ENCODE measurements at places on chromosomes 5 and 9. TPM values are rescaled to one million over a fixed set of nuclear protein-coding genes. Genes with fewer than 3 reads are reported as not detected.

The IPO11 gene
- total RNA-seq, result 50.5 TPM

DNA sequence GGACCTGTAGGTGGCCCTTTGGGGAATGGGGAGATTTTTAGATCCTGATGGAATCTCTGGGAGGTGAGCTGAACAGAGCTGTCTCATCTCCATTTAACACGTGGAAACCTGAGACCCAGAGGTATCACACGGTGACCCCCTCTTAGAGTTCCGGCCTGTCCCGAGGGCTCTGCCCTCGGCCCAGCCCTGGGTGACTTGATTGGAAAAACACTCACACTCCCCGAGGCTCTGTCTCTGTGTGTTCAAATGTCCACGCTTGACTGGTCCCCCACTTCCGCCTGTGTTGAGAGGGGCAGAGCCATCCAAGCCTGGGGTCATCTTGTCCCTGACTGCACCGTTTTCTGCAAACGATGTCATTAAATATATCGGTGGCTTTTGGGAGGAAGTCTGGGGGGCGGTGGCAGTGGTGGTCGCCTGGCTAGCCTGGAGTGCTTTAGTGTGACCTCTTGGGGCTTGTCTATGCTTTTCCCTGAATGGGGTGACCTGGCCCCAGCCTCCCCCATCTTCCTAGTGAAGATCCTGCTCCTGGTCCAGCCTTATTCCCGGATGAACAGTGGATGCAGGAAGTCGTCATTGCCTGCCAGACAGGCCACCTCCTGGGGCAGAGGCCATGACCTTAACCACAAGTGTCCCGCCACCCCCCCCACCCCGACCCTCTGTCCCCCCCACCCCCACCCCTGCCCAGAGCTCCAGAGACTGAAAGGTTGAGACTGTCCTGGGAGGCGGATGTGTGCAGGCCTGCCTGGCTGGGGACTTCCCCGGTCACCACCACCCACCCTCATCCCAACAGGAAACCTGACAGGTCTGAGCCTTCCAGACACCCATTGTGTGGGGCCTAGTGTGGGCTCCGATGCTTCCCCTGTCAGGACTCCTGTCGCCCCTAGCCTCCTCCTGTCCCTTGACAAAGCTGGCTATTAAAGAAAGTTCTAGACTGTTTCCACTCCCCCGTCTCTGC lies 5.3 kb upstream of the DAB2IP start:
- no peaks in the 10 kb centered on the region for H3K27me3 ChIP-seq
- DNase-seq, result no peak
- no peak overlapping the region for H3K27ac ChIP-seq
- H3K4me1 ChIP-seq, result peaks cover 22% of the 10 kb centered on the region

- H3K4me1 ChIP-seq, result no peaks in the 10 kb centered on the region
- no peaks in the 10 kb centered on the region for H3K27me3 ChIP-seq
- no peak overlapping the region for H3K27ac ChIP-seq
- no peak for DNase-seq
These were observed 55.9 kb upstream of the CEMIP2 start for GRCh38 chr9:71824257-71824656.

- DNase-seq, result no peak
- no peak overlapping the region for H3K4me3 ChIP-seq
- H3K36me3 ChIP-seq, result no peaks in the 10 kb centered on the region
- H3K4me1 ChIP-seq, result 0 out of 2 replicates have a peak, but pooled peaks cover 4% of the 10 kb centered on the region
- no peak overlapping the region for H3K27ac ChIP-seq
These were observed 4.3 kb downstream of the SPATA24 start for GRCh38 chr5:139399501-139400121.

GRCh38 chr5:172710676-172711075 lies 60.3 kb downstream of the DUSP1 start:
- H3K27me3 ChIP-seq, result no peaks in the 10 kb centered on the region
- no peak overlapping the region for H3K4me3 ChIP-seq
- H3K27ac ChIP-seq, result no peak overlapping the region
- H3K4me1 ChIP-seq, result peaks cover 19% of the 10 kb centered on the region
- DNase-seq, result no peak

- no peaks in the 10 kb centered on the region for H3K4me1 ChIP-seq
- no peak overlapping the region for H3K4me3 ChIP-seq
- H3K36me3 ChIP-seq, result no peaks in the 10 kb centered on the region
These were observed 608.7 kb upstream of the FAM174A start for GRCh38 chr5:99926463-99926862.

DNA sequence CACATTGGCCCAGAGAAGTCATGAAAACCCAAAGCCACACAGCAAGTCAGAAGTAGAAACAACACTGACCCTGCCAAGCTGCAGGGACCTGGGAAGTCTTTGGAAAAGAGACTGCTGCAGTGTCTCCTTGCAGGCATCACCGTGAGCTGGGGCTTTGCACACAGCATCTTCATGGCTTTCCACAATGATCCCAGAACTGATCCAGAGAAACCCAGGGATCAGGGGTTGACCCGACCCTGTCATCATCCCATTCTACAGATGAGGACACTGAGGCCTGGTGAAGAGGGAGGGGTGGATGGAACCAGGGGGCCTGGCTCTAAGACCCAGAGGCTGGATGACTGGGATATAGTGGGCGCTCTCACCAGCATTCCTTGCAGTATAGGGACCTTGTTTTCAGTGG lies 4.3 kb upstream of the FAM78A start:
- DNase-seq, result no peak
- peaks cover 7% of the 10 kb centered on the region for H3K4me1 ChIP-seq
- H3K4me3 ChIP-seq, result no peak overlapping the region
- H3K36me3 ChIP-seq, result no peaks in the 10 kb centered on the region
- no peak overlapping the region for H3K27ac ChIP-seq
